ENCODE measurements at places on chromosomes 5 and 9. TPM values are rescaled to one million over a fixed set of nuclear protein-coding genes. Genes with fewer than 3 reads are reported as not detected.

- no peak for ATAC-seq
Measured at GRCh38 chr5:68084396-68084795, 131.2 kb upstream of the PIK3R1 start.

GRCh38 chr5:155982354-155982753 is 344.6 kb upstream of the SGCD start:
- ATAC-seq, result no peak

- no peak for ATAC-seq
Measured at GRCh38 chr9:106072421-106072820, 378.1 kb downstream of the TMEM38B start.

- no peak for ATAC-seq
Measured at GRCh38 chr5:143279698-143280097, 123.8 kb downstream of the NR3C1 start.

GRCh38 chr9:5949103-5949699 is 58.5 kb downstream of the MLANA start:
- no peak for ATAC-seq

DNA sequence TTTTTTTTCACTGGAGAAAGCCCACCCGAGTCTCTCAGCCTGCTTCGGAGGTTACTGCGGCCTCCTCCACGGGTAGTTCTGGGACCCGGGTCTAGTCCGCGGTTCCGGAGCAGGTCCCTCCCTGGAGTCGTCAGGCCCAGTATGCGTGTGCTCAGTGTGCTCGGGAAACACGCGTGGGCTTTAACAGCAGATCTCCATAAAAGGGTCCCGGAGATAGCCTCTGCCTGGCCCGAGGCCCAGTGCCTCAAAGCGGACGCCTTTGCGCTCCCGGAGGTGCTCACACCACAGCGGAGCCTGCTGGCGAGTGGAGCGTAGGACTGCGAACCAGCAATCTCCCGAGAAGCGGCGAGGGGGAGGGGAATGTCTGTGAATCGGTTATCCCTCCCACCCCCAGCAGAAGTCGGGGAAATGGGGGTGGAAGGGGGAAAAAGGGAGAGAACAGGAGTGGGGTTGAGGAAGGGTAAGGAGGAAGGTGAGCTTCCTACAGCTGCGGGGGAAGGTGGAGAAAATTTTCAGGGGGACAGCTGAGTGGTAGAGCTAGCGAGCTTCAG is 28.7 kb downstream of the CDKN2A start:
- ATAC-seq, result peak; percentile 36

- ATAC-seq, result no peak
Measured at GRCh38 chr5:163727028-163727427, 221.6 kb downstream of the MAT2B start.

GRCh38 chr5:57900381-57900944 is 417.9 kb upstream of the ACTBL2 start:
- no peak for ATAC-seq

DNA sequence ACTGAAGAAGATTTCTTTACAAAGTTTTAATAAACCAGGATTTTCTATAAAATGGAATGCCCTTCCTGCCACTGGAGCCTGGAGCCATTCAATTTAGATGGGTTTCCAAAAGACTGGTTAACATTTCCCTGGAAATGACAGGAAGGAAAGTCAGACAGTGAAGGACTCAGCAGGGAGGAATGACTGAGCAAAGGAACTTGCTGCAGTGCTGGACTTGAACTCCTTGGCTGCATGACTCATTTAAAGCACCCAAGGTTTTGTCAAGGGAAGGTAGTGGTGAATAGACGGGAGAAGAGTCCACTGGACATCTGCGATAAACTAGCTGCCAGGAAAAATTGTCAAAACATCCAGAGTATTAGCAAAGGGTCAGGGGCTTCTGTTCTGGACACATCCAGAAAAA is 163.8 kb upstream of the SLC28A3 start:
- no peak for ATAC-seq

DNA sequence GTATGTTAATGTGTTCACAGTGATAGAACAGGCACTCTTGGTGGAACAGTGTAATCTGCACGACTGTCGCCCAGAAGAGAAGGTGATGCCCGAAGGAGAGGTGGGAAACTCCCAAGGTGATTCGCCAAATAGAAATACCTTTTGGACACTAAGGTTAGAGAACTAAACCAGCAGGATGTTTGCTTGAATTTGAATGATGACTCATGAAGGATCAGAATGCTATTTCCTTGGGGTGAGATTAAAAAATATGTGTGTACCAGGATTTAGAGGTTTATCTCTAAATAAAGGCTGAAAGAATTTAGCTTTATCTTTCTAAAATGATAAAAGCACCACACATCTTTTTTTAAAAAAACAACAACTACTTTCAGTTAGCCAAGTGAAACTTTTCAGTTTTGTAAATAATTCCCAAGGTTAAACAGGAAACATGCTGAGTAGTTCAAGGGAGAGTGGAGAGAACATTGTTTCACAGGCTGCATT is 297.4 kb upstream of the TAS2R1 start:
- ATAC-seq, result no peak

DNA sequence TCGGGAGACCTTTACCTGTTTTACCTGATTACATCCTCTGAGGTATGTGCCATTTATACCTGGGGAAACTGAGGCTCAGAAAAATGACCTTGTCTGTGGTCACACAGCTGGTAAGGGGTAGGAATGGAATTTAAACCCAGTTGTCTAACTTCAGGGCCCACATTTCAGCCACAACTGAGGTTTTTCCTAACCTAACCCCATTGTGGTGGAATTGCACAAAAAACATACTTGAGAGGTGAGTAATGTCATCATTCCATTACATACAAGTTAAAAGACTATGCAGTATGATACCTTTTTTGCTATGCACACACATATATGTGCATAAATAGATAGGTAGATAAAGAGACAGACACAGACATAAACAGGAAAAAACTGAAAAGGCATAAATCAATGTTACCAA is 14.1 kb downstream of the FGF1 start:
- ATAC-seq, result no peak

DNA sequence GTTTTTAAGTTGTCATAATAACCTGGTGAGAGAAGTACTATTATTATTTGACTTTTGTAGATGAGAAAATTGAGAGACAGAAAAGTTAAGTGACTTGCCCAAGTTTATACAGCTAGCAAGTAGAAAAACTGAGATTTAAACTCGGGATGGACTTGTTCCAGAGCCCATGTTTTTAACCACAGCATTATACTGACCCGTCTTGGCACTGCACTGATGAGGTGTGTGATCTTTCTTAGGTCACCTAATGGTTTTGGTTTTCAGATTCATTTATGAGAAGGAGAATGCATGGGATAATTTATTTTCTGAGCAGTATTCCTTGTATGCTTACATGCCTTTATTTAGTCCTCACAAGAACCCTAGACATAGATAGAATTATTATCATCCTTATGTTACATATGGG is 201.8 kb upstream of the CDKN2B start:
- ATAC-seq, result no peak

DNA sequence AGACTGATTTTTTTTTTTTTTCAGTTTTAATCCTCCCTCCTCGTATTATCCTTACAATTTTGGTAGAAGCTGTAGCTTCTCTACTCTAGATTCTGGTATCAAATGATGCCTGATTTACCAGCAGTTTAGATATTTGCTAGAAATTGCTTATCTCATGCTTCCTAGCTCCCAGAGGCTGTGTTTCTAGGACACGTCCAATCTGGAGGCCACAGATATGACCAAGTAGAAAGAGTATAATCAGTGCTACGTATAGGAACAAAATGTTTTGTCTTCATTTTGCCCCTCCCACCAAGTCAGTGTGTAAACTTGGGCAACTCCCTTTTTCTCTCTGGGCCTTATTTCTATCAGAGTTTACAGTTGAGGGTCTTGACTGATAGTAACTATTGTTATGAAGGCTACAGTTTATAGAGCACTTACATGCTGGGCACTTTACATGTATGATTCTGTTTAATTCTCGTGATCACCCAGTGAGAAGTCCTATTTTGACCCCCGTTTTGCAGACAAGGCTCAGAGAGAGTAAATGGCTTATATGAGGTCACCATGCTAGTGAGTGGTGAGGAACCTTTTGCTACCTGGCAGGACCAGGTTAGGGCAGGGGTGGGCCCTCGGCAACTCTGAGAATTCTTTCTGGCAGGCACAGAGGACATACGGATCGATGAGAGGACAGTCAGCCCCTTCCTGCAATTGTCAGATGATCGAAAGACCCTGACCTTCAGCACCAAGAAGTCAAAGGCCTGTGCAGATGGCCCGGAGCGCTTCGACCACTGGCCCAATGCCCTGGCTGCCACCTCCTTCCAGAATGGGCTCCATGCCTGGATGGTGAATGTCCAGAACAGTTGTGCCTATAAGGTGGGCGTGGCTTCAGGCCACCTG is 7.6 kb downstream of the HDHD3 start:
- ATAC-seq, result no peak

- no peak for ATAC-seq
Measured at GRCh38 chr5:89343666-89344065, 460.7 kb upstream of the MEF2C start.

GRCh38 chr9:93156475-93157008 is 22.5 kb upstream of the NINJ1 start:
- no peak for ATAC-seq

DNA sequence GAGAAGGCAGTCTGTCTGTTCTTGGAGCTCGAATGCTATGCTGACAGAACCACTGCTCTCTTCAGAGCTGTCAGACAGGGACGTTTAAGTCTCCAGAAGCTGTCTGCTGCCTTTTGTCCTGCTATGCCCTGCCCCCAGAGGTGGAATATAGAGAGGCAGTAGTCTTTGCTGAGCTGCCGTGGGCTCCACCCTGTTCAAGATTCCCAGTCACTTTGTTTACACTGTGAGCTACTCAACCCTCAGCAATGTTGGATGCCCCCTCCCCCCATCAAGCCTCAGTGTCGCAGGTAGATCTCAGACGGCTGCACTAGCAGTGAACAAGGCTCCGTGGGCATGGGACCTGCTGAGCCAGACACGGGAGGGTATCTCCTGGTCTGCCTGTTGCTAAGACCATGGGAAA is 344.2 kb downstream of the TMEM161B start:
- ATAC-seq, result no peak

DNA sequence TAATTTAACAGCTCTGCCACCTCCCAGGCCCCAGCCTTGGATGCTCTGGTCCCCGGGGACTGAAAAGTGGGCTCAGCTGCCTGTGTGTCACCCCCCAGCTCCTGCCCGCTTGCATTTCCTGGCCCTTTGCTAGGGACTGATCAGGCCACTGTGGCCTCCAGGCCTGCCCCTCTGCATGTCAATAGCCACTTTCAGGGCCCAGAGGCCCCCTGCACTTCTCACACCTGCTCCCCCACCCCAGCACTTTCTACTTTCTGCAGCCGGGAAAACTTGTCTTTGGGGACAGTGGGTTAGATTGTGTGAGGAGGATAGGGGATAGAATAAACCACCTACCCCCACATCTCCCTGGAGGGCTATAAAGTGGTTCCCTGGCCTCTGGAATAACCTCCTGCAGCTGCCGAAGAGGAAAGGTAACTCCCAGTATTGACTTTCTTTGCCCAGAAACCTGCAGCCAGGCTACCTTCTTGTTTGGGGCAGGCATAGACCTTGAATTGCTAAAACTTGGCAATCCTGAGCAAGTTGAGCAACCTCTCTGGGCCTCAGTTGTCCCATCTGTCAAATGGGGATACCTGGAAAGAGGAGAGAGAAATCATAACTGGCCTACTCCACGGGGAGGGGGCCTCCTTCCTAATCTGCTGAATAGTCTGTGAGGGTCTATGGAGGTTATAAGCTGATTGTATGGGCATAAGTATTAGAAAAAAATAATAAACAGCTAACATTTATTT is 7.8 kb downstream of the AIF1L start:
- no peak for ATAC-seq

DNA sequence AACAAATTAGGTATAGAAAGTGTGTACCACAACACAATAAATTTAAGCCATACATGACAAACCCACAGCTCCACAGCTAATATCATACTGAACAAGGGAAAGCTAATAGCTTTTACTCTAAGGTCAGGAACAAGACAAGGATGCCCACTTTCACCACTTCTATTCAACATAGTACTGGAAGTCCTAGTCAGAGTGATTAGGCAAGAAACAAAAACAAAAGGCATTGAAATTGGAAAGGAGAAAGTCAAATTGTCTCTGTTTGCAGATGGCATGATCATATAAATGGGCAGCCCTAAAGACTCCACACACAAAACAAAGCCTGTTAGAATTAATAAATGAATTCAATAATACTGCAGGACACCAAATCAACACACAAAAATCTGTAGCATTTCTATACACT is 548.8 kb downstream of the CTNND2 start:
- ATAC-seq, result no peak

- ATAC-seq, result no peak
Measured at GRCh38 chr9:101592788-101593187, 2.0 kb downstream of the PPP3R2 start.

DNA sequence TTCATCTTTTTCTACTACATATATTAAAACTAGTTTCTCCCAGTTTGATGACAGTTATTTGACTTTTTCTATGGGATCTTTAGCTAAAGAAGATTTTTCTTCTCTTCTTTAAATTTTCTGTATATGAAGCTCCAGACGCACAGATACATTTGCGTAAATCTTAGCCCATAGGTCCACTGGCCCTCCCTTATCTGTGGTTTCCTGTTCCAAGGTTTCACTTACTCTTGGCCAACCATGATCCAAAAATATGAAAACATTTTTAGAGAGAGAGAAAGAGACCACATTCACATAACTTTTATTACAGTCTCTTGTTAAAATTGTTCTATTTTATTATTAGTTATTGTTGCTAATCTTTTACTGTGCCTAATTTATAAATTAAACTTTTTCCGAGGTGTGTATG is 270.2 kb upstream of the DAPK1 start:
- no peak for ATAC-seq

- no peak for ATAC-seq
Measured at GRCh38 chr9:3968891-3969290, 331.0 kb downstream of the GLIS3 start.

GRCh38 chr5:72214168-72214567 is 105.9 kb downstream of the MRPS27 start:
- ATAC-seq, result no peak

Gene CER1
- not detected for total RNA-seq

Gene ANKRD31
- total RNA-seq, result 0.16 TPM

Gene EMB
- 22.2 TPM for total RNA-seq

Gene PPP1R26
- 17.9 TPM for total RNA-seq

Gene FOXD4L4
- total RNA-seq, result not detected

Gene LNPEP
- 111 TPM for total RNA-seq

Gene BARHL1
- total RNA-seq, result not detected

Gene SAPCD2
- total RNA-seq, result 0.16 TPM

Gene IPO11
- 15.9 TPM for total RNA-seq

Gene AGPAT2
- 34.8 TPM for total RNA-seq

Gene PRDM9
- total RNA-seq, result not detected

Gene FOXD4L5
- total RNA-seq, result not detected

Gene FCHSD1
- 8.2 TPM for total RNA-seq

Gene OLFML2A
- total RNA-seq, result 43.5 TPM

Gene PCDHB14
- 9.9 TPM for total RNA-seq

Gene RANBP3L
- total RNA-seq, result 3.4 TPM
